ENCODE measurements at places on chromosomes 5 and 9.

GRCh38 chr9:131899296-131900228 is 159.7 kb upstream of the RAPGEF1 start:
- DNase-seq: no peak

GRCh38 chr5:137462265-137462590 is 36.9 kb downstream of the SPOCK1 start:
- DNase-seq: no peak

GRCh38 chr5:132411304-132412013 is 41.9 kb downstream of the SLC22A5 start:
- no peak for DNase-seq

GRCh38 chr5:53257806-53258373 is 148.3 kb upstream of the MOCS2 start:
- DNase-seq: no peak

- DNase-seq: no peak
These were observed 623.5 kb upstream of the NUDT12 start for GRCh38 chr5:104186100-104186499.

DNA sequence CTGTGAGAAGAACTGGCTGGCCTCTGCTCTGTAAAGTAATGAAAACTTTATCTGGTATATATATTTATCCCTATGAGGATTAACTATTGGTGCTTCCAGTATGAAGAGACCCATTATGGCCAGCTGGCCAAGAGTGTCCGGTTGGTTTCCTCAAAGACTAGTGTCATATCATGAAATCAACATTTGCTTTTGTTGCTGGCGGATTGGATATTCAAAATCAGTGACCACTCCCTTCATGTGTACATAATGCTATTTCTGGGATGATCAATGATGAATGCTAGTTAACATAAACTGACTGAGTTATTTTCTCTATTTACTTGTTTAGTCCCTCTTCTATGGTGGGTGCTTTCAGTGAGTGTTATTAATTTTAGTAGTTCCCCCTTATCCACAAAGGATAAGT is 60.8 kb upstream of the NUDT12 start:
- no peak for DNase-seq

DNA sequence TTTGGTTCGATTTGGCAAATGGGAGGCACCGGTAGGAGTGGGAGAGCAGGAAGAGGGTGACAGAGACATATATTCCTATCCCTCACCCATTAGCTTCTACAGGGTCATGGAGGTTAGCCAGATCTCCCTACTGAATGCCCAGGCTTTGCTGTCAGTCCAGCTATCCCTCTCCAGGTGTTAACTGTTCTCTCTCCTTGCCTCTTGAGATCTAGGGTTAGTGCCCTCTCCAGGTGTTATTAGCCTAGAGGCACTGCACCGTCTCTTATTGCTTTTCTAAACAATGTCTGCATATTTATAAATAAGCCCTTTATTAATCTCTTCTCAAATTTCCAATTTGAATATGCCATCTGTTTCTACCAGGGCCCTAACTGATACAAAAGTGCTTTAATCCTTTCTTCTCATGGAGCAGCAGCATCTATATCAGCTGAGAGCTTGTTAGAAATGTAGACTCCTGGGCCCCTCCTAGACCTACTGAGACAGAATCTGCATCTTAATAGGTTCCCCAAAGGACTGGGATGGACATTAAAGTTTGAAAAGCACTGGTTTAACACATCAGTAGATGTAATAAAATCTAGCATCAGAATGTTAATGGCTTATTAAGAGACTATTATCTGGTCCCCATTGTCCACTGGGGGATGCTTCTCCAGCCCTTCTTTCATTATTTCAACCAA is 322.5 kb upstream of the SLC24A2 start:
- no peak for DNase-seq

- no peak for DNase-seq
These were observed 220.7 kb upstream of the TMEM161B start for GRCh38 chr5:88489364-88489763.

DNA sequence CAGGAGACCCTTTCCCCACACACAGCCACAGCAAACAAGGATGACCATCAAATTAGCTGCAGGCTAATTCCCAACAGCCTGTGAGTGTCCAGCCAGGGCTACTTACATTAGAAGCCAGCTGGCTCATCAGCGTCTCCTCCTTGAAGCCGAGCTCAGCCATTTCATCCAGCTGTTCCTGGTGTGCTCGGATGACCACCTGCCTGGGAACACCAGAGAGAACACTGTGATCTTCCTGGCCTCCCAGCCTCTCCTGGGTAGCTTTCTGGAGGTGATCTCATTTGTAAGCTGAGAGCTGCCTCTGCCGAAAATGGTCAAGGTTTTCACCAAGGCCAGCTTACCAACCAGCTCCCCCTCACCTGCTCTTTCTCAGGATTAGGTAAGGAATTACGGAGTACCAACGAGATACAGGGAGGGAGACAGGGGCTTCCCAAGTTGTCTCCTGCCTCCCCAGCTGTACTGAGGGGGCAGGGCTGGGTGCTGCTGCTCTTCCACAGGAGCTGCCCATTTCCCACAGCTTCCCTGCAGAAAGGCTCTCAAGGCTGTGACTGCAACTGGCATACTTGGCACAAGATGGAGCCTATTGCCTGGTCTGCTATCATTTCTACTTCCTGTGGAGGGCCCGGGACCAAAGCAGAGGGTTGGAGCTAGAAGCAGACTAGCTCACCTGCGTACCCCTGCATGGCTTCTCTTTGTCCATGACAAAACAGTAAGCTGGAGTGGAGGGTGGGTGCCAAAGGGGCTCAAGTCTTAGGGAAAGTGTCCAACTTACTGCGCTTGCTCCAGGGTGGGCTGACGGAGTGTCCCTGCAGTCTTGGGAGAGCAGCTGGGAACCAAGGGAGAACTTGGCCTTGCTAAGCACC is 73.9 kb downstream of the KIF24 start:
- no peak for DNase-seq

- DNase-seq: no peak
These were observed 20.3 kb upstream of the THG1L start for GRCh38 chr5:157710882-157711281.

DNA sequence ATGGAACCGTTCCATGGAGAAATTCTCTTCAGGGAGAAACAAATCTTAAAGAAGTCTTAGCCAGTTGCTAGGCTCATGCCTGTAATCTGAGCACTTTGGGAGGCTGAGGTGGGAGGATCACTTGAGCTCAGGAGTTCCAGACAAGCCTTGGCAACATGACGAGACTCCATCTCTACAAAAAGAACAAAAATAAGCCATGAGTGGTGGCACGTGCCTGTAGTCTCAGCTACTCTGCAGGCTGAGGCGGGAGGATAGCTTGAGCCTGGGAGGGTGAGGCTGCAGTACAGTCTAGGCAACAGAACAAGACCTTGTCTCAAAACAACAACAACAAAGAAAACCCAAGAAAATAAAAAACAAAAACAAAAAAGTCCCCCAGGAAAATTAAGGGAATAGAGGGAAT is 8.2 kb downstream of the HSPB3 start:
- DNase-seq: no peak

DNA sequence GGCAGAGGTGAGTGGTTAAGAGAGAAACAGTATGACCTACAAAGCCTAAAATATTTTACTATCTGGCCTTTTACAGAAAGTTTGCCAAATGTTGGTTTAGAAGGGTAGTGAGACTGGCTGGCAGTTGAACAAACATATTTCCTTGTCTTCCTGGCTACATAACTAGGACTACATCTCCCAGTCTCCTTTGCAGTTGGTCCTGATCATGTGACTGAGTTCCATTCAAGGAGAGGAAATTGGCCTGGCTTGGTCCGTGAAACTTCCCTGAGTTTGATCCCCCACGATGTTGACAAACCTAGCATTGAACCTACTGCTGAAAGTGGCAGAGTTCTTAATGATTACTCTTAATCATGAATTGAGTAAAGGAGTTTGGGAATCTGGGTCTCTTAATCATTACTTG is 280.8 kb downstream of the SLIT3 start:
- DNase-seq: no peak

DNA sequence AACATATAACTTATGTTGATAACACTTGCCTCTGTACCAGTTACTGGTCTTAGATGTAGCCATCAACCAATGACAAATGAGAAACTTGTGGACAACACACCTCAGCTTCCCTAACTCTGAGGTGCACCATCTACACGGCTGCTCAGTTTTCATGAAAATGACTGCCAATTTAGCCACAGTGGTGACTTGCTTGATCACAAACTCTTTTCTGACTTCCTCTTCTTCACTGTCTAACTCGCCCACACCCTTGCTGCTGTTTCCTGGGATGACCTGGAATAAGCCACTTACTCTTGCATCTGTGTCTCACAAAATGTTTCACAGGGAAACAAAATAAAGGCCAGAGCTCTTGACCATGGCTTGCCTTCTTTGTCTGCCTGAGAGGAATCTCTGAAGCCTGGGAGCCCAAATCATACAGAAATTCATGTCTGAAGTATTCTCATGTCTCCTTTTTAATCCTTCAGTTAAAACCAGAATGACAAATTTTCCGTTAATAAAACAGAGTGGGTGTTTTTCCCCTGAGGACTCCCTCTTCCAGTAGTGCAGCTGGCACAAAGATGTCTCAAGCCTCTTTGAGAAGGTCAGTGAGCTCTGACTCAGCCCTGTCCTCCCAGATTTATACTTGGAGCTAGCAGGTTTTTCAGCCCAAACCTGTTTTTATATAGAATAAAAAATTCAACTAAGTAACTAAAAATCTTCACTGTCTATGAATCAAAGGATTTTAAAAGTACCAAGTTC is 126.5 kb upstream of the PAM start:
- no peak for DNase-seq

DNA sequence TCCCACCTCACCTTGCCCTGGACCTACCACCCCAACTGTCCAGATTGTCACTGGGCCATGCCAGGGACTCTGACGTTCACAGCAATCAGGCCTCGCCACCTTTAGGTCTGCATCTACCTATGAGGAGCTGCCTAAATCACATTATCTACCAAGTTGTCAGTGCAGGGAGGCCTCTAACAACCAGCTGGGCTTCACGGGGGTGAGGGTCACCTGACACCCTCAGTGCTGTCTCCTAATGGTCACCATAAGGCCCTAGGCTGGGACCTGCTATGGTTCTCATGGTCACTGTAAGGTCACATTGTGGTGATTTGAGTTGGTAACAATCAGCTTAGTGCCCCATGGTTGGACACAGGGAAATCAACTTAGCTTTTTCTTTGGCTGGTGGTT is 119.2 kb upstream of the CXCL14 start:
- DNase-seq: no peak

DNA sequence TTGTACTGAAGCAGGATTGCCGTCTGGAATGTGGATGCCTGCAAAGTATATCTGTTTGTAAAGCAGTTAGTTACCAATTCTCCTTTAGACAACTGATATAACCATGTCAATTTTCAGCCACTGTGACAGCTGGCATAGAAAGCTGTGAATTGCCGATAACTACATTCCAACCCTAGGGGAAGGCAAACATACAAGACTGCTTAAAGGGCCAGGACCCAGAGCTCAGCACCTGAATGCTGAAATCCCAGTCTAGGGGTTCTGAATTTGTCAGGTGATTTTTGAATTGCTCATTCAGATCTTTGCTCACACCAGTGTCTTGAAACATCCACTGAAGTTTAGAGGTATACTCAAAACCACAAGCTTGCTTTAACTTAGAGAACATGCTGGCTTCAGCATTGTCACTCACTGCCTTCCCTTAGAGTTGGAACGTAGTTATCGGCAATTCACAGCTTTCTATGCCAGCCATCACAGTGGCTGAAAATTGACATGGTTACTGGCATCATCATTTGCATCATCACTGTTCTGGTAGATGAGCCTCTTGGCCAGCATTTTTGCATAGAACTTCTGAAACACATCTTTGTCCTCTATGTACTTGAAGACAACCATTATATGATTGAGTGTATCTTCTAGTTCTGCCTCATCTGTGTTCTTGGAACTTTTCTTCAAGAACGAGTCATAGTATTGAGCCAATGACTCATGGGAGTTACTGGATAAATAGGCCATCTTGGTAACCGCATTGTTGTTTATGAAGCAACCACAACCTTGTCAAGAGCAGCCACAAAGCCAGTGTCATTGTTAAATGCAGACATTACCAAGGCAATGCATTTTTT is 82.1 kb downstream of the CCDC192 start:
- DNase-seq: no peak

- no peak for DNase-seq
These were observed 15.8 kb downstream of the RAB14 start for GRCh38 chr9:121185774-121186403.

DNA sequence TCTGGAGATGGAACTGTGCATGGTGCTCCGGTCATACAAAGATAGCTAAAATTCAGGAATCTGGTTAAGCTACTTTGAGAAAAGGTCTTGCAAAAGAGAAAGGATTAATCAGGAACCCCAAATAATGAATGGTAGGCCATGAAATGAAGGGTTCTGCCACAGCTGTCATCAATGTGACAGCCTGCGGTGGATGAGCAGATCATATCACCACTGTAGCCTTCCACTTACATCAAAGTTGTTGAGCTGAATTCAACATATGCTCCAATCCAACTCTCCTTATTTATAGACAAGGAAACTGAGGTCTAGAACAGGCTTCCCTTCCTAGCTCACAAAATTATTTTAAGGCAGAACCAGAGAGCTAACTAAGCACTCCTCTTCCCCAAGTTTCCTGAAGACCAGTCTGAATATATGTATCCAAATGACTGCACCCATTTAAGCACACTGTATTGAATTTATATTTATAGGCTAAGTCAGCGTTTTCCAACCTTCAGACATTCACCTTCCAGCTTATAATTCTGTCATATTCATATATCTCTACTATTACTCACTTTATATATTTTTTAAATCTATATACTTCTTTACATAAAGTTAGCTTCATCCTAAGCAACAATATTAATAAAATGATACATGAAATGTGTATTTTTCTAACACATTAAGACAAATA is 13.9 kb upstream of the PTGER4 start:
- no peak for DNase-seq

DNA sequence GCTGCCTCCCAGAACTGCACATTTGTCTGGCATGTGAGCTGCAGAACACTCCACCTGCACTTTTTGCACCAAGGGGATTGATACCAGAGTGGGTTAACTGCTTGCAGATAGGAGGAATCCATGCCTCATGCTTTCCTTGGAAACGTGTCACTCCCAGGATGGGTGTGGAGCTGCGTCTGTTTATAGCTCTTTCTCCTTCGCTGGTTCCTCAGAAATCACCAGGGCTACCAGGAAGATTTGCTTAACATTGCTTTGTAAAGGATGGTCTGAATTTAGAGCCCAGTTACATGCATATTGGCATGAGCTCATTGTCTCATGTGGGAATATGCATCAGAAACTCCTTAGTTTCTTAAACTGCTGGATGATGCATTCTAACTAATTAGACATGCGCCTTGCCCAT is 234.6 kb downstream of the GADD45G start:
- DNase-seq: no peak

DNA sequence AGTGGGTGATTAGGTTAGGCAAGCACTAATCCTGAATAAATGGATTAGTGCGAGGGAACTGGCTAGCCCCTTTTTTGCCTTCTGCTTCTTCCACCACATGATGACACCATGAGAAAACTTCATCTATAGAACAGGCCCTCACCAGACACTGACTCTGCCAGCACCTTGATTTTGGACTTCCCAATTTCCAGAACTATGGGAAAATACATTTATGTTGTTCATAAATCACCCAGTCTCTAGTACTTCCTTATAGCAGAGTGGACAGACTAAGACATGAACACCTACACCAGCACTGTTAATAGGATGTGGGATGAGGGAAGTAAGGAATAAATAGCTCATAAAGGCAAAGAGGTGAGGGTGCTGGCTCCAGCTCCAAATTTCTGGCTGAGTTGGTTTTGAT is 1.4 kb downstream of the ZNF622 start:
- DNase-seq: no peak

- DNase-seq: no peak
These were observed 35.9 kb upstream of the ARSB start for GRCh38 chr5:79020861-79021561.

- DNase-seq: no peak
These were observed 179.1 kb downstream of the EPB41L4A start for GRCh38 chr5:112239996-112240395.
